ENCODE measurements at places on chromosomes 16 and 17.

DNA sequence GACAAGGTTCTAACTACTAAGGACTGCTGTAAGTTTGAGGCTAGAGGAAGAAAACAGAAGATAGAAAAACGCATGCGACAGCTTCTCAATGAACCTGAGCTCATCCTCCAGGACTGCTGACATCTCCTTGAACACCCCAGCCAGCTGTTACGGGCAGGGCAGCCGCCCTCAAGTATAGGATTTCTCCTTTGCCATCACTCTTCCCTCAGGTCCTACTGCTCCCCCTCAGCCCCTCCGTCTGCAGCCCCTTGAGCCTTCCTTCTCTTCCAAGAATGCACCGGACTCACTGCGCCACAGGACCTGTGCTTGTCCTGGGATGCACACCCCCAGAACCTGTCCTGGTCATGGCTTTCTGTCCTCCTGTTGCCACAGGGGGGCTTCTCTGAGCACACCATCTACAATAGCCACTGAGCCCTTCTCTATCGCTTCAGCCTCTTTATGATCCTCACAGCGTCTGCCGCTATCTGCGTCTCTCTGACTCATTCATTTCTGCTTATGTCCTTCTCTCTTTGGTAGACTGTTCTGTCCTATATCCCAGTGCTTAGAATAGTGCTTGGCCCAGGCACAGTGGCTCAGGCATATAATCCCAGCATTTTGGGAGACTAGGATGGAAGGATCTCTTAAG lies 15.7 kb upstream of the XYLT2 start:
- no peak for DNase-seq

DNA sequence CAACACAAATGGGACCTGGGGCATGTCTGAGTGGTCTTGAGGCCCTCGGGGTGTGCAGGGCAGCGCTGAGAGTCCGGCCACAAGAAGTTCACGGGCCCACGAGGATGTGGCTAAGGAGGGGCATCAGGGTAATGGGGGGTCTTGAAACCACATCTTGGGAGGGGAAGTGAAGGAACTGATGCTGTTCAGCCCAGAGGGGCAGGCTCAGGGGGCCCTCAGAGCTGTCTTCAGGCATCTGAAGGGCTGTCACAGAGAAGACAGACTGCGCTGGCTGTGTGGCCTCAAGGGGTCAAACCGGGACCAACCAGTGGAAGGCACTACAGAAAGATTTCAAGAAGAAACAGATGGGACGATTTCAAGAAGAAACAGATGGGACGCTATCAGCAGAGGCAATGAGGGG lies 45.1 kb downstream of the ZNF423 start:
- DNase-seq, result no peak

DNA sequence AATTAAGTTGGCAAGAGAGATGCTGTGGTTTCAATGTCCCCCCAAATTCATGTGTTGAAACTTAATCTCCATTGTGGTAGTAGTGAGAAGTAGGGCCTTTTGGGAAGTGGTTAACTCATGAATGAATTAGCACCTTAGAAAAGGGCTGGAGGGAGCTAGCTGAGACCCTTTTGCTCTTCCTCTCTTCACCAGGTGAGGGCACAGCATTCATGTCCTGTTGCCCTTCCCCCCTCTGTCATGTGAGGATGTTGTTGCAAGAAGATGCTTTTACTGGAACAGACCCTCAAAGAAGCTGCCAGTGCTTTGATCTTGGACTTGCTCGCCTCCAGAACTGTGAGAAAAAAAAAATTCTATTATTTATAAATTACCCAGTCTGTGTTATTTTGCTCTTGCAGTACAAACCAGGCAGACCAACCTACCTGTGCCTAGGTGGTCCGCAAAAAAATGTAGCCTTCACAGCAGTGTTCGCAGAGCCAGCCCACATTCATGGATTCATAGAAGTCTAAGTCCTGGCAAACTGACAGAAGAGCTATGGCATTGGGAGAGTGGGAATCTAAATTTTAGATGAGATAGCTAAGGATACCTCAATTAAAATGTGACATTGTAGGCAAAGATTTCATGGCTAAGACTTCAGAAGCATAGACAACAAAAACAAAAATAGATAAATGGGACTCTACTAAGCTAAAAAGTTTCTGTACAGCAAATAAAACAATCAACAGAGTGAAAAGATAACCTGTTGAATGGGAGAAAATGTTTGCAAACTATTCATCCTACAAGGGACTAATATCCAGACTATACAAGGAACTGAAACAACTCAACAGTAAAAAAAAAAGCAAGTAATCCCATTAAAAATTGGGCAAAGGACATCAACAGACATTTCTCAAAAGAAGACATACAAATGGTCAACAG lies 32.0 kb upstream of the ABCA5 start:
- no peak for DNase-seq

DNA sequence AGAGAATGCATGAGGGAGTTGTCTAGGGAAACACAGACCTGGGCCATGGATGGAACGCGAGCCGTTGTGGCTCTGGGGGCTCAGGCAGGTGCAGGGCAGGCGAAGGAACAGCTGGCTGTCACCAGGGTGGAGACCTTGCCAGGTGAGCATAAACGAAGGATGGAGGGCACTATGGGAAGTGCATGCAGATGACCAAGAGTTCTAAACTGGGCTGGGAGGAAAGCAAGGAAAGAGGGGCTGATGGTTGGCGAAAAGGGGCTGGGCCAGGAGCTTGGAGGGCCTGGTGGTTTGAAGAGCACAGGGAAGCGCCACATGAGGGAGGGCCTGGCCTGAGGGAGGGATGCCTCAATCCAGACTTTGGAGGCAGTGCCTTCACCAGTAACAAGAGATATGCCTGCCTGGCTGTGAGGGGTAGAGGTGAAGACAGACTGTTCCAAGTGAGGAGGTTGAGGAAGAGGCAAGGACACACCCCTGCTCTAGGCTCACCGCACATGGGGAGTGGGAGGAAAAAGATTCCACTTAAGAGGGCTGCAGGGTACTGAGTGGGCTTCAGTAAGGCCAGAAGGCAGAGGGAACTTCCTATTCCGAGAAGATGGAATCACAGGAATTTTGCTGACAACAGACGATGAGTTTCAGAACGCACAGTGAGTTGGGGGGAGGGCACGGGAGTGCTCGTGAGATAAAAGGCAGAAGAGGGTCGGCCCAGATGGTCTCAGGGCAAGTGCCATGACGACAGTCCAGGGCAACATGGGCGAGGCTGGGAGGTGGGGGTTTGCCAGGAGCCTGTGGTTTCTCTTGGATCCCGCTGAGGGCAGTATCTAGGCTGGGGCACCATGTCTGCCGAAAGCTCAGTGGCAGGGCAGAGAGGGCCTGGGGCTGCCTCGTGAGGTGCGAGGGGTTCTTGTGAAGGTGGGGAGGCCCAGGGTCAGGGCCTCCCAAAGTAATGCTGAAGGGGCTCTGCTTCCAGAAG lies 20.6 kb downstream of the B9D1 start:
- DNase-seq, result no peak

DNA sequence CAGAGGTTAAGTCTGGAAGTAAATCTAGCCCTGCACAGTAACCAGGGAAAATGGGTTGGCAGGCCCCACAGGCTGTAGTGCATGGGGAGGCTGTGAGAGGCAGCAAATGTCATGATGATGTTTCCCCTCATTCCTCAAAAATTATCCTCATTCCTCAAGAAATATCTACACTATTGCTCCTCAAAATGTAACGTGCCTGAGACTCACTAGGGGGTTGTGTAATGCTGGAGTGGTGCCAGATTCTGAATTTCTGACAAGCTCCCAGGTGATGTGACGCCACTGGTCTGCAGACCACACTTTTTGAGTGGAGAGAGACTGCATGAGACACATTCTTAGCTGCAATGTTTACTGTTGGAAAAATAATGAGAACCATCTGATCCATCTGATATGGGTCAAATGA lies 1.2 kb upstream of the MPP3 start:
- DNase-seq, result no peak

DNA sequence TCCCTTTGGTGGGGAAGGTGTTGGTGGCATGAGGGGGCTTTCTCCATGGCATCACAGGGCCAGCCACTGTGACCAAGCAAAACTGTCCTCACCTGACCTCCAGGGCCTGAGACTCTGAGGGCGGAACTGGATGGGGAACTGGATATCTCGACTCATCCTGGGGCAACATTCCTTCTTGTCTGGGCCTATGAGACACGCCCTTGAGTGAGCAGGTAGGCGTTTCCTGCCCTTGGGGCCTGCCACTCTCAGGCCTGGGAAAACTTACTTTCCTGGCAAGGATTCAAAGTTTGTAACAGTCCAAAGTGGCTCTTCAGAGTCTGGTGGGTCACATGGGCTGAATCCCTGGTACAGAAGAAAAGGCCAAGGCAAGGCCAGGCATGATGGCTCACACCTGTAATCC lies 9.6 kb downstream of the MT1X start:
- DNase-seq, result no peak

GRCh38 chr16:19831678-19832077 lies 53.0 kb downstream of the GPRC5B start:
- no peak for DNase-seq
